Caki2 (cell line): ENCODE measurements at places on chromosomes 4 and X. TPM values are rescaled to one million over a fixed set of nuclear protein-coding genes. Genes with fewer than 3 reads are reported as not detected.

DNA sequence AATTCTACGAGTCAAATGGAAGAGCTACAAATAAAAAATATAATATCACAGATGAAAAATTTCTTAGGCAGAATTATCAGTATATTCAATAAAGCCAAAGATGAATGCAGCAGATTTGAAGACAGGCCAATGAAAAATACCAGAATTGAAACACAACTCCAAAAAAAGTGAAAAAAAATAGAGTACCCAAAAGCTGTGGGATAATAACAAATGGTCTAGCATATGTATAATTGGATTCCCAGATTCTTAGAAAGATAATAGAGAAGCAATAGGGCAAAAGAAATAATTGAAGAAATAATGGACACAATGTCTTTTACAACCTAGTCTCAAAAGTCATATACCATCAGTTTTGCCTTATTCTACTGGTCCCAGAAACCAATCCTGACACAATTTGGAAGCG lies 4.4 kb downstream of the ANAPC10 start:
- DNase-seq = no peak

DNA sequence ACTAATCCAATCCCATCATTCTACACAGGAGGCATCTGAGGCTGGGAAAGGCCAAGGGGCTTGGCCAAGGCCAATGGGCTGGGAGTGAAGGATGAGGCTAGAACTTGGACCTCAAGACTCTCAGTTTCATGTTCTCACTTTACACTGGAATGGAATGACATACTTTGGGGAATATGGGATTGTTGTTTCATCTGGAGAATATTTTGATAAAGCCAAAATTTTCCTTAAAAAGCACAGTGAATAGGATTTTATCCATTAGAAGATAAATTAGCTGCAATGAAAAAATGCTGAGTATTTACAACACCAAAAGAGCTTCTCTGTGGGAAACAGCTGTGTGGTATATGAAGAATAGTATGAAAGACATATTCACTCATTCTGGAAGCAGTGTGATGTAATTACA lies 29.3 kb downstream of the SMIM20 start:
- DNase-seq = no peak

GRCh38 chr4:40254608-40255392 lies 58.0 kb downstream of the RHOH start:
- no peak for DNase-seq

DNA sequence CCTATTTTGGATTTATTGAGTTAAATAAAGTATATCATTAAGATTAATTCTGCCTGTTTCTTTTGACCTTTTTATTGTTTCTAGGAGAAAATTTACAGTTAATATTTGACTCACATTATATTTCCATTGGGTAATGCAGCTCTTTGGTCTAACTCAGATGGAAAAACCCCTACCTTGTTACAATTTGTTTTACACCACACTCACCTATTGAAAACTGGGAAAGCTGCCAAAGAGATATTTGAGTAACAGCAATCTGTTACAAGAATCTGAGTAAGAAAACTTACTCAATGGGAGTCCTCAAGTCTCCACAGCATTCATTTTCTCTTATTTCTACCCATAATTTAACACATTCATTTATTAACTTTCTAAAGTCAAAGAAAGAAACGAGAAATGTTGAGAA lies 108.0 kb upstream of the TLL1 start:
- DNase-seq = peak; percentile 74

DNA sequence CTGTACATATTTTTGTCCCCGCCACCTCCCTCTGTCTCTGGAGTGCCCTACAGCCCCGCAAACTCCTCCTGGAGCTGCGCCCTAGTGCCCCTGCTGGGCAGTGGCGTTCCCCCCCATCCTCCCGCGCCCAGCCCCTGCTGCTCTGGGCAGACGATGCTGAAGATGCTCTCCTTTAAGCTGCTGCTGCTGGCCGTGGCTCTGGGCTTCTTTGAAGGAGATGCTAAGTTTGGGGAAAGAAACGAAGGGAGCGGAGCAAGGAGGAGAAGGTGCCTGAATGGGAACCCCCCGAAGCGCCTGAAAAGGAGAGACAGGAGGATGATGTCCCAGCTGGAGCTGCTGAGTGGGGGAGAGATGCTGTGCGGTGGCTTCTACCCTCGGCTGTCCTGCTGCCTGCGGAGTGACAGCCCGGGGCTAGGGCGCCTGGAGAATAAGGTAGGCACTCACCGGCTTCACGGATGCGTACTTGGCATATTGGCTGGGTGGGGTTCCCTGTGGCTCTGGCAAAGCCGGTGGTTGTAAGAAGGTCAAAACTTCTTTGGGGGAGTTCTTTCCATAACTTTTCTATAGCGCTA lies 653 bp downstream of the HHIP start:
- peak; percentile 43 for DNase-seq

DNA sequence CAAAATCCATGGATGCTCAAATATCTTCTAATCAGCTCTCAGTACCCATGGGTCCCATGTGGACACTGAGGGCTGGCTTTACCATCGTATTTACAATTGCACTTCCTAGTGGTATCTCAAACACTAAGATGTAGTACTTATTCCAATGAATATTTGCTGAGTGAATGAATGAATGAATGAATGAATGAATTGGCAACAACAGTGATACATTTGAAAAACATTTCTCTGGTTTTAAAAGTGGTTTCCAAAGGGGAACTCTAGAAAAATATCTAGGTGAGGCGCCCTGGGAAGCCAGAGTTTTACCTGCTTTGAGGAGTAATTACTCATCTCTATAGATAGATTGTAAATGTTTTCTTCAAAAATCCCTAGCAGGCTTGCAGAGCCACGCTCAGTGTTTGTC lies 76.6 kb downstream of the CYTL1 start:
- DNase-seq = no peak

The SLC35A2 gene
- total RNA-seq = 13.8 and 33.1 TPM in 2 replicates

The TLR1 gene
- total RNA-seq = 1.5 and 3.9 TPM in 2 replicates
